T-helper 1 cell treated with Interleukin-12 subunit alpha and Interleukin-12 subunit beta and Interleukin-4 antibody, amounts not matched to agents 30 ng/mL and 1 ng/mL, for 36 hours (primary cell): ENCODE measurements at places on chromosomes 11 and 22. TPM values are rescaled to one million over a fixed set of nuclear protein-coding genes. Genes with fewer than 3 reads are reported as not detected.

FOLR3 gene
- not detected in 2 replicates for total RNA-seq

TMEM191B gene
- not detected in 2 replicates for total RNA-seq

KRTAP5-11 gene
- not detected in 2 replicates for total RNA-seq

RAD9A gene
- 39.6 and 47.7 TPM in 2 replicates for total RNA-seq

ELMOD1 gene
- total RNA-seq = not detected in 2 replicates

CNTN5 gene
- total RNA-seq = not detected in 2 replicates

MPEG1 gene
- total RNA-seq = not detected in 2 replicates

C11orf16 gene
- total RNA-seq = not detected in 2 replicates

OR10A3 gene
- not detected in 2 replicates for total RNA-seq

SERHL2 gene
- total RNA-seq = 0.66 and 1.6 TPM in 2 replicates

PATE2 gene
- not detected in 2 replicates for total RNA-seq

MFRP gene
- total RNA-seq = not detected in 2 replicates

DGAT2 gene
- total RNA-seq = 8.0 and 8.4 TPM in 2 replicates
